ENCODE measurements at places on chromosomes 2 and 18.

- no peak for DNase-seq
Observed at GRCh38 chr2:6442252-6442985, 423.3 kb downstream of the CMPK2 start.

GRCh38 chr18:9900699-9901098, 13.1 kb upstream of the VAPA start:
- DNase-seq: no peak

- no peak for DNase-seq
Observed at GRCh38 chr2:160358046-160358445, 135.6 kb downstream of the RBMS1 start.

DNA sequence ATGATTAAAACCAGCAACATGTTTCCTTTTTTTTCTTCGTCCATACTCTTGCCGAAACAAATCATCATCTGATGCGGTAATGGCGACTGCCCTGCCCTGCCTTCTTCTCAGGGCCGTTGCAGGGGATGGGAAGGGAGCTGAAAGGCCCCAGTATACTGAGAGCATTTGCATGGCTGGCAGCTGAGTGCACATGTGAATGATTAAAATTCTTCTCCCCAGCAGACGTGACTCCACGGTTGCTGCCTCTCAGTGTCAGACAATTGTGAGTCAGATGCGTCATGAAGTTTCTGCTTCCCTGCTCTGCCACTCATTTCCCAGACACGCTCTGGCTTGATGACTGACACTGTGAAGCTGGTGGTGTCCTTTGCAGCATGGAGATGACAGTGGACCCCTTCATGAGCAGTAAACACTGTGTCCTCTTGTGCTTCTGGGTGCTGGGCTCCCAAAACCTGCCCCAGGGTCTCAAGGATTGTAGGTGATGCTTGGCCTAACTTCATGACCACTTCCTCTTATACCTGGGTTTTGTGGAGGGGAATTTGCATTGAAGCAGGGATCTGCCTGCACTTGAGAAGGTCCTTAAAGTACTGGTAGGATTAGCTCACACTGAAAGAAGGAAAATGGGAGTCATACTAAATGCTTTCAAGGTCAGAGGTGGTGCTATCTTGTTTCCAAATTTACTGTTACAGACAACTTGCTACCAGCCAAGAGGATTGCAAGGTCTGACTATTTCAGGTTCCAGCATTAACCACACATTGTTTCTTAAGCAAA, 222.5 kb upstream of the COPS8 start:
- no peak for DNase-seq
